Fibroblast of pulmonary artery (primary cell): ENCODE measurements at places on chromosomes 2 and 18.
A peak's percentile ranks its signal among the peaks of the same experiment; 100 is the strongest.

- DNase-seq, result no peak
Measured at GRCh38 chr2:199310771-199311585, 146.8 kb downstream of the SATB2 start.

DNA sequence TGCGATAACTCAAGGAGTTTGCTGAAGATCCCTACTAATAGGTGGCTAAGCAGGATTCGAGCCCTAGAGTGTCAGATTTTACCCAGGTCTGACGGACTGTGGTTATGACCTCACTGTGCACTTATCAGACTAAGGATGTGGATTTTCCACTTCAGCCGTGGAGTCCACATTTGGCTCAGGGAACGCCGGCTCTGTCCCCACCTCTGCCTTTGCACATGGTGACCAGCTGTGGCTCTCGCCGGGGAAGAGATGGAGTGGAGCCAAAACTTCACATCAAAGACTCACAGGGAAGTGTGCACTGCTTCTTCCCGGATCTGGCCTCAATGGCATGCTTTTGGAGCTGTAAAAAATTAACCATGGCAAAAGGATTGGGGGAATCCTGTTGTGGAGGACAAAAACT lies 249.3 kb upstream of the APCDD1 start:
- DNase-seq, result no peak

DNA sequence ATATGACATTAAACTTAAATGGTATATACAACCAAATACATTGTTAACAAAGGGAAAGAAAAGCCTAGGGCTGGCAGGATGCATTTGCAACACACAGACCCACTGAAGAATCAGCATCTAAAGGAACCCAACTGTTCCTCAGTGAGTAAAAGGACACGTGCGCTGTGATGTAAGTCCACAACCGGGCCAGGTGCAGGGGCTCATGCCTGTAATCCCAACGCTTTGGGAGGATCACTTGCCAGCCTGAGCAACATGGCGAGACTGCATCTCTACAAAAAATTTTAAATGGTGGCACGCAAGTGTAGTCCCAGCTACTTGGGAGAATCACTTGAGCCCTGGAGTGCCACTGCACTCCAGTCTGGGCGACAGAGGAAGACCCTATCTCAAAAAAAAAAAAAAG lies 3.9 kb downstream of the DTNB start:
- no peak for DNase-seq

- peak; percentile 33 for DNase-seq
Measured at GRCh38 chr18:51077217-51077616, 47.2 kb downstream of the SMAD4 start.

DNA sequence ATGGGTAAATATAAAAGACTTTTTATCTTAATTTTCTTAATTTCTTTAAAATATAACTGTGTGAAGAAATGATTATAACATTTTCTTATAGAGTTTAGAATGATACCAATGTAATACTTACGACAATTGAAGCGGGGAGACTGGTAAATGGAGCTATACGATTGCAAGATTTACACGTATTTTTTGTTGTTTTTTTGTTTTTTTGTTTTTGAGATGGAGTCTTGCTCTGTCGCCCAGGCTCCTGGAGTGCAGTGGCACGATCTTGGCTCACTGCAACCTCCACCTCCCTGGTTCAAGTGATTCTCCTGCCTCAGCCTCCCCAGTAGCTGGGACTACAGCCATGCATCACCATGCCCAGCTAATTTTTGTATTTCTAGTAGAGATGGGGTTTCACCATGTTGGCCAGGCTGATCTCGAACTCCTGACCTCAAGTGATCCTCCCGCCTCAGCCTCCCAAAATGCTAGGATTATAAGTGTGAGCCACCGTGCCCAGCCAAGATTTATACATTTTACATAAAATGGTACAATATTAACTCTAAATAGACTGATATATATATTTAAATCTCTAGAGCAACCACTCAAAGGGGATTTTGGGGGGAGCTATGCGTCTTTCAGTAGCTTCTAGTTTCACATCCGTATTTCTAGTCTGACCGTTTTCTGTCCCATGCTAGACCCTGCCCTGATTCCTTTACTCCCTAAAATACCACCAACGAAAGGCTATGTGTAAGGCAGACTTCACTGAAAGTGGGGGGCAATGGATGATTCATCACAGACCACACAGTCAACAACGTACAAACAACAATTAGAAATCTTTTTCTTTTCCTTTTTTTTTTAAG lies 28.2 kb upstream of the ATG16L1 start:
- DNase-seq, result no peak

GRCh38 chr2:236516708-236517107 lies 52.9 kb upstream of the ACKR3 start:
- no peak for DNase-seq

DNA sequence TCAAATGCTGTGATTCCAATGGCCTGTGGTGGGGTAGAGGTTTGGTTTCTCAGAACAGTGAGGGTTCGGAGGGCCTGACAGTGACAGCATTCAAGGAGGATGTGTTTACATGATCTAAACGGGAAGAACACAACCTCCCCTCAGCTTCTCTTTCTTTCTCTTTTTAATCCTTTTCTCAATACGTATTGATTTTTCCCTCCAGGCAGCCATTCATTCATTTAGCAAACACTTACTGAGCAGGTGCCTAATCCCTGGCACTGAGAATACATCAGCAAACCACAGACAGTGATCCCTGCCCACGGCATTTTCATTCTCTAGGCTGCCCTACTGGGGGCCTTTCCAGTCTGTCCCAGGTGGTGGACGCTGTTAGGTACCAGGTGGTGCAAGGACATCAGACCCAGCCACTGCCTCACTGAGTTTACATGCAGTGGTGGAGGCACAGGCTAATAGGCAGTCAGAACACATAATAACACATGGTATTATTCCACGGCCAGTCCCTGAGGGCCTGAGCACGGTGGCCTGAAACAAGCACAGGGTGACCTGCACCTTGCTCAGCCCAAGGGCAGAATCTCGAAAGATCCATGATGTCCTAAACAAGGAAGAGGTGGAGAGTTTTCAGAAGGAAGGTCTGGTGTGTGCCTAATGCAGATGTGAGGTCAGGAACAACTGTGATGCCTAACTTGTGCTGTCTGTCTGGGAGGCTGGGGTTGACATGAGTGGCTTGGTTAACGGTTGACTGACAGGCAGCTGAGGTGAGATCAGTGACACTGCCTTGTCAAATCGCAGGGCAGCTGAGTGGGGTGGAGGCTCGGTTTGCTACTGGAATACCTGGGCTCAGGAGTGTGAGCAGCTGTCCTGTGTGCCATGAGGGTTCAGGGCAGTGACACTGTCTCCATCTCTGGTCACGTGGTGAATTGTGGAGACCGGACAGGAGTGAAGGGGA lies 785.5 kb upstream of the HS6ST1 start:
- no peak for DNase-seq

DNA sequence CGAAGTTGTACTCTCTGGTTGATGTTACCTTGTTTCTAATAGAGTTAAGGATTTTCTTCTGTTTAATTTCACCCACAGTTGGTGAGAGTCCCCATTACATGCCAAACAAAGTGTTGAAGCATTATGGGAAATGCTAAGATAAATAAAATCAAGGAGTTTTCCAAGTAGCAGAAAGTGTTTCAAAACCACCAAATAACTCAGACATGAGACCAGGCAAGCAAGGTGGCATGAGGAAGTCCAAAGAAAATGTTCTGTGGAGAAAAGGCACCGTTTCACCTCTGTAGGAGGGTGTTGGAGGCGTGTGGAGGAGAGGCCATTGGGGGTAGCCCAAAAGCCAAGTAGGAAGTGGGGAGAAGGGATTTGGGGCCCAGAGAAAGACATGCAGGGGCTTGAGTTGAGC lies 8.7 kb downstream of the CFAP221 start:
- DNase-seq, result no peak

GRCh38 chr2:104818264-104818663 lies 35.7 kb upstream of the POU3F3 start:
- DNase-seq, result no peak

DNA sequence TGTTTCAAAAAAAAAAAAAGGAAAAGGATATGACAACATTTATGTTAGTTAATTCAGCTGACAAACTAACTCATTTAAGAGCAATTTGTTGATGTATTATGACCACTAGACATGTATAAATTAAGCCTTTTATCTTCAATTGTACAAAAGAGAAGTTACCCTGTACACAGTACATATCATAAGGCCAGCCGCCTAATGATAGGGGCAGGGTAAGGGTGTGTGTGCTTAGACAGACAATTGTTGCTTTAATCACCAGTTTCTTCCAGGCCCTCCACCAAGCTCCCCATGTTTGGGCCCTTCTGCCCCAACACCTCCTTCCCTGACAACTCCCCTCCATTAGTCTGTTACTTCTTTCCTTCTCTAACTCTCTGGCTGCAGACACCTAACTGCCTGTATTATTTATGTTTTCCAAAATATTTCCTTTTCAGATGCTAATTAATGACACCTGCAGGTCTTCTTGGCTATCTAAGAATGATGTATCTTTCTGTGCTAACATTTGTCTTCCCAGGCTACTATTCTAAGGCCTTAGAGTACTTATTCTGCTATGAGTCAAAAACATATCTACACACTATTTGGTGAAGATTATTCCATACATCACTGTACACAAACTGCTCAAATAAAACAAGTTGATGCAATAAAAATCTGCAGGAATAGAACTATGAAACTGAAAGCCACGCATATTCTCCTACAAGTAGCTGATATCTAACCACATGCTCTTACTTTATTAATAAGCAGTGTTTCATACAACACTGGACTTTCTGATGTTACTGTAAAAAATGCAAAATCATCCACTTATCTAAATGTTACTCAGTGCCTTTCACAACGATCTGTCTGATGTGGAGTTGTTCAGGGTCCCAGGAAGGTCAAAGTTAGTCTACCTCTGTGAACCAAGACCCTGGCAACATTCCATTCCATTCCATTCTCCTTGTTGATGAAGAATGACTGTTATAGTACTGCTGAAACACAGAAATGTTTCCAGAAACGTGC lies 26.4 kb downstream of the TMEM131 start:
- peak; percentile 53 for DNase-seq

GRCh38 chr2:226413498-226414130 lies 386.0 kb downstream of the IRS1 start:
- DNase-seq, result no peak

- DNase-seq, result no peak
Measured at GRCh38 chr2:241017228-241017940, 19.0 kb downstream of the SNED1 start.

- DNase-seq, result peak; percentile 40
Measured at GRCh38 chr2:225766431-225766830, 366.9 kb downstream of the NYAP2 start.

GRCh38 chr2:235768606-235769005 lies 274.8 kb downstream of the AGAP1 start:
- DNase-seq, result no peak

DNA sequence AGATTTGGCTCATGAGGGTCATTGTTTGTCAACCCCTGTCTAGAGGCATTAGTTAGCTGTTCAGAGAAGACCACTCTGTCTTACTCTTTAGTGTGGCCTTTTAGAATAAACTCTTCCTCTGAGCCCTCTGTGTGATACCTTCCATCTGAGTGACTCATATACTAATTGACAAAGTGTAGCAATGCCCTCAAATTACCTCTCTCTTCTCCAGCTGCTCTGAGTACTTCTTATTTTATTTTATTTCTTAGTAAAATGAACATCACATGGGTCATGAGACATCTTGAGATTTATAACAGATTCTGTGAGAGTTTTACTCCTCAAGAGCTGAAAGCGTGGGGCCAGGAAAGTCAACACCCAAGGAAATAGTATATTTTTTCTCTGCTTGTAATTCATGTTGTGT lies 67.4 kb downstream of the KCTD18 start:
- DNase-seq, result peak; percentile 41

- DNase-seq, result no peak
Measured at GRCh38 chr18:51164761-51165281, 32.7 kb downstream of the MEX3C start.

DNA sequence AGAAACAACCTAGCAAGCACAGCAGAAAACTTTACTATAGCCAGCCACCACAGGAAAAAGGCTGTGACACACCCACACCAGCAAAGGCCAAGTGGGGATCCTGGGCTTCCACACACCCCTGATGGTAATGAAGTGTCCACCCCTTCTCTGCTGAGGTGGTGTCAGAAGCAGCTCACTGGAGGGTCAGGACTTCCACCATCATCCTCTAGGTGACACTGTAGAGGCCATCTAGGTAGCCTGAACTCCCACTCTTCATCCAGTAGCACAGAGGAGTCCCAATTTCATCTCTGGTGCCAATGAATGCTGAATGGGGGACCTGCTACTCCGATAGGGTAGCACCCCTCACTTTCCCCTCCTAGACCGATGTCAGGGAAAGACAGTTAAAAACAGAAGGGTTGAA lies 1544.4 kb downstream of the LRP1B start:
- DNase-seq, result peak; percentile 26

GRCh38 chr18:12767580-12768155 lies 64.8 kb downstream of the PSMG2 start:
- DNase-seq, result no peak

- DNase-seq, result peak; percentile 66
Measured at GRCh38 chr2:19408592-19408991, 50.2 kb upstream of the OSR1 start.

GRCh38 chr2:154402213-154402612 lies 296.3 kb upstream of the KCNJ3 start:
- peak; percentile 20 for DNase-seq

- peak; percentile 59 for DNase-seq
Measured at GRCh38 chr2:160221391-160222276, 21.6 kb upstream of the ITGB6 start.

GRCh38 chr2:233974530-233975071 lies 57.4 kb downstream of the TRPM8 start:
- DNase-seq, result peak; percentile 87

- no peak for DNase-seq
Measured at GRCh38 chr2:233033672-233034071, 1.2 kb downstream of the NEU2 start.

GRCh38 chr2:231781798-231782726 lies 980 bp upstream of the PDE6D start:
- DNase-seq, result peak; percentile 65

DNA sequence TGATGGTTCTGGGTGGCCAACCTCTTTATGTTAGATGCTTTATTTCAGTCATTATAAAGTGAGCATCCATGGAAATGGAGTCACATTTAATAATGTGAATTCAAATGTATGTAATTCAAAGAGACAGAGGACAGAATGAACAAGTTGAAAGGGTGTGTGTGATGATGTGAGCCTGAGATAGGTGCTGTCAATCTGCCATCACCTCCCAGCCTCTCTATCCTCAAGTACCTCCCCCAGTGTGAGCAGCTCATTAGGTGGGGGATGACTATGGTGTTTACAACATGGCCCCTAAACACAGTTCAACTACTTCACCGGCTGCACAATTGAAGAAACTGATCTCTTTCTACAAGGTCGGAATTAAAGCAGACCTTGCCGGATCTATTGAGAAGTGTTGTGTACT lies 74.7 kb upstream of the IGFBP5 start:
- DNase-seq, result no peak

- DNase-seq, result peak; percentile 93
Measured at GRCh38 chr2:201116959-201117734, 1.2 kb downstream of the CFLAR start.

DNA sequence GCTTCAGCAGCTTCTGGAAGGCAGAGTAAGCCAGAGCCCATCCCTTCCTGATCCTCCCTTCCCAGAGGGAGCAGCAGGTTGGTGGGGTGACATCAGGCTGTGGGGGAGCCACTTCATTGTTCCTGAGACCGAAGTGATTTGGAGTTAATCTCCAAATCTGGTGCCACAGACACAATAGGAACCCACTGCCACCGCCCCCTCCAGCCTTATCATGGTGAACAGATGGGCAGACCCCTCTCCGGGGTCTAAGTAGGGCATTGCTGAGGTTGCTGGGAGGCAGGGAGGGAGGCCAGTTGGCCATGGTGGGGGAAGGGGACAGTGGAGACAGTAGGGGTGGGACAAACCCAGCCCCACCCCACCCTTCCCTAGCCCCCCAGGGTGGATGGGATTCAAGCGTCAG lies 25.6 kb upstream of the SLC35F6 start:
- no peak for DNase-seq
